ENCODE measurements at places on chromosomes 1 and 21.

- peak; percentile 96 for DNase-seq
Observed at GRCh38 chr1:15678578-15678977, 5.5 kb upstream of the PLEKHM2 start.

DNA sequence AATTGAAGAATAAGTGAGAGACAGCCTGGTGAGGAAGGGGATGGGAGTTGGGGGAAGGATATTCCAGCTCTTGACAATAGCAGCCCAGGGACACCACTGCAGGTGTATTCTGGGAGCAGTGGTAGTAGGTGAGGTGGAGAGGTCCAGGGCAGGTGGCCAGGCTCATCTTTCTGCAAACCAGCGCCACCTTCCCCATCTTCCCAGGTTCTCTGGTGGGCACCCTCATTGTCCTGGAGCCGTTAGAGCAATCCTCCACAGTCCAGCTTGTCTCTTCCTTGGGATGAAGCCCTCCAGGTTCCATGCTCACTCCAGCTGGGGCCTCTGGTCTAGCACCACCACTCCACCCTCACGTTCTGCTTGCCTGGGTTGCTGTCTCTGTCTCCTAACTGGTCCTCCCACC is 97.0 kb downstream of the IER5 start:
- no peak for DNase-seq

DNA sequence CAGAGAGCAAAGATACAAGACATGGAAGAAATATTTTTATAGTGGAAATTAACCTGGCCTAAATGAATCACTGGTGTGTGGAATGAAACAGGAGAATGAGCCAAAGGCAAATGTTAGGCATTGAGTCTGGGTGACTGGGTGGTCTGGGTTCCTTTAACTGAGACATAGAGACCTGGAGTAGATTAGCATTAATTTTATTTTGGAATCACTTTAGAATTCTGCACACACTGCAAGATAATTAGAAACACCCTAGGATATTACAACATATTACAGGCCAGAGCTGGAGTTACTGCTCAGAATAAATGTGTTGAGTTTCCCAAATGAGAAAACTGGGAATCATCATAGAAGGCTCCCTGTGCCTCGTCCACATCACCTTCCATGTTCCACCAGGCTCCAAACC is 85.5 kb downstream of the PLPPR5 start:
- DNase-seq = no peak

DNA sequence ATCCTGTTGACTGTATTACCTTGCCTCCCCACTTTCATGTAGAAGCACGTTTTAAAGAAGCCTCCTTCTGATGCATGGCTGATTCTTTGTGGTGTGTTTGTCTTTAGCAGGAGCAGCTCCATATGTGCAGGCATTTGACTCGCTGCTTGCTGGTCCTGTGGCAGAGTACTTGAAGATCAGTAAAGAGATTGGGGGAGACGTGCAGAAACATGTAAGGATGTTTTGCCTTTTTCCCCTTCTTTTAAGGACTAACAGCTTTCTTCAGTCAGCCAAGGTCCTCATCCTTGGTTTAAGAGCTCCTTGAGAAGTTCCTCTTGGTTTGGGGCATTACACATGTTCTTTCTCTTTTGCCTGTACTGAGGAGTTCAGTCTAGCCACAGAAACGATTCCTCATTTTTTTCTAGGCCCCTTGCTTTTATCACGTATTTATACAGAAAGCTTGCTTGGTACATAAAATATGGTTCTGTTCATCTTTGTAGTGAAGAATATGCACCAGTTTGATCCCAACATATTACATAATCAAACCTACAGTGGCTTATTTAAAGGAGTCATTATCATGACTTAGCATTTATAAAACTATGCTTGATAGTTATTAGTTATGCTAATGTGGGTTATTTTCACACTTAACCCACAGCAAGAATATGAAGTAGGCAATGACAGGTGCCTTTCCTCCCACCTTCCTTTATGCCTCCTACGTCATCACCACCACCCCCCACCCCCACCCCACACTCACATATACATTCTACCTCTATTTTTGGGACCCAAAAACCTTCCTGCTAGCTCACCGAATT is 19.6 kb downstream of the CAP1 start:
- no peak for DNase-seq

DNA sequence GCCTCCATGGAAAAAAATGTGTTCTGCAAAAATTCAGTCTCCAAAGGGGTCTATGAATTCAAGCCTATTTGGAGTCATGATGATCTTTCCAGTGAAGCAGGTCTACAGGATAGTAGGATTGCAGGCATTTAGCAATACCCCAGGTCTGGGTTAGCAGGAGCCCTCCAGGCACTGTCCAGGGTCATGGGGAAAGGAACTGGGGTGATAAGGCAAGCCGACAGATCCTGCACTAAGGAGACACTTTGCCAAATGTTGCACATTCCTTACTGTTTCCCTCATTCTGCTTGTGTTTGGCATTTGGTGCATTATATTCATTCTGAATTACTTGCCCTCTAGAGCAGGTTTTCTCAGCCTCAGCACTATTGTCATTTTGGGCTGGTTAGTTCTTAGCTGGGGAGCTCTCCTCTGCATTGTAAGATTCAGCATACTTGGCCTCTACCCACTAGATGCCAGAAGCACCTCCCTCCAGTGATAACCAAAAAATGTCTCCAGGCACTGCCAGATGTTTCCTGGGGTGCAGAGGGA is 333.3 kb upstream of the PLXNA2 start:
- no peak for DNase-seq

DNA sequence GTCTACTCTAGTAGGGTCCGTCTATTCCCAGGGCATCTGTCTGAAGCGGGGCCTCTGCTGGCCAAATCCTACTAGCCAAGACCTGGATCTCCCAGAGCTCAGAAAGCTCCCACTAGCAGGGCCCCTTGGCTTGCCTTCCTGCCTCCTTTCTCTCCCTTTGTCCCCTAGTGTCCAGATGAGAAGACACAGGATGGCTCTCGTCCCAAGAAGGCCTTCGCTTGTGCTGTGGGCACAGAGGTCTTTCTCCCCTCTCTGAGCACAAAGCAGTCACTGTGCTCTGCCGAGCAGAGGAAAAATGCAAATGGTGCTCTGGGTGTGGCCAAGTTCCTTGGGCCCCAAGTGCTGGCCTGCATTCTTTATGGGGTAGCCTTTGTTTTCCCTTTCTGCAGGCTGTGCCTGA is 13.0 kb upstream of the GPR137B start:
- no peak for DNase-seq

DNA sequence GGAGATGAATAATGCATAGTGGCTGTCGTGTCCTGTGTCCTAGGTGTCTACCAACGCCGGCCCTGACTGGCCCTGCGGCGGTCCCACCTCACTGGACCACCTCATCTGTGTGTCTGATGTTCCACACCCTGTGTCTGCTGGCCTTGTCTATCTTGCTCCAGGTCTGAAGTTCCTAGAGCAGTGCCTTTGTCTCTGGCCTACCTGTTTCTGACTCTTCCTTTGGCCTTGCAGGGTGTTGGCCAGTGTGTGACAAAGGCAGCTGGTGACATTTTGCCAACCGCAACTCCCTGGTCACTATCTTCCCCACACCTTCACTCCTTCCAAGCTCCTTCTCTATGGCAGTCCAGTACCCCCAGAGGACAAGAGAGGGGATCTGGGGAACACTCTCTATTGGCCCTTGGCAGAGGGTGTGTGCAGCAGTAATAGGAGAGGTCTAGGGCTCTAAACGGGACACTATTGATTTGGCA is 1.4 kb upstream of the AHDC1 start:
- no peak for DNase-seq

GRCh38 chr1:72184099-72184701 is 98.1 kb downstream of the NEGR1 start:
- no peak for DNase-seq

- no peak for DNase-seq
Observed at GRCh38 chr1:71809085-71809484, 473.3 kb downstream of the NEGR1 start.

- peak; percentile 10 for DNase-seq
Observed at GRCh38 chr1:209937996-209938959, at the start of gene SYT14. TSS of gene SYT14 (plus strand) at chr1:209938217. CDS start at chr1:209938265, 48 bp downstream.

DNA sequence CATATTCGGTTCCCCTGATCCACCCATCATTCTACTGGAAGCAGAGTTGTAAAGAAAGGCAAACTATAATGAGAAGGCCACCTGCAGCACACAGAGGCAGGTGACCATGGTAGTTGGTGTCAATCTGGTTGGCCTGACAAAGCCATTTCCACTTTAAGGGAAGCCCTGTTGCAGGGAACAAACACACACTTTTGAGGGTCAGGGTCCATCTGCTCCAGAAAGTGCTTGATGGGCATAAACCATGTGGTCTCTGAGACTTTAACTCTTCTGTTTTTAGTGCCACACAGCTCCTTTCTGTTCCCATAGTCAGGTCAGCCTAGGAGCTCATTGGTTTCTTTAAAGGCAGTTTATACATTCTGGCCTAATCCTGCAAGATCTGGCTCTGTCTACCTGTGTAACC is 17.5 kb upstream of the BOLA1 start:
- DNase-seq = no peak

DNA sequence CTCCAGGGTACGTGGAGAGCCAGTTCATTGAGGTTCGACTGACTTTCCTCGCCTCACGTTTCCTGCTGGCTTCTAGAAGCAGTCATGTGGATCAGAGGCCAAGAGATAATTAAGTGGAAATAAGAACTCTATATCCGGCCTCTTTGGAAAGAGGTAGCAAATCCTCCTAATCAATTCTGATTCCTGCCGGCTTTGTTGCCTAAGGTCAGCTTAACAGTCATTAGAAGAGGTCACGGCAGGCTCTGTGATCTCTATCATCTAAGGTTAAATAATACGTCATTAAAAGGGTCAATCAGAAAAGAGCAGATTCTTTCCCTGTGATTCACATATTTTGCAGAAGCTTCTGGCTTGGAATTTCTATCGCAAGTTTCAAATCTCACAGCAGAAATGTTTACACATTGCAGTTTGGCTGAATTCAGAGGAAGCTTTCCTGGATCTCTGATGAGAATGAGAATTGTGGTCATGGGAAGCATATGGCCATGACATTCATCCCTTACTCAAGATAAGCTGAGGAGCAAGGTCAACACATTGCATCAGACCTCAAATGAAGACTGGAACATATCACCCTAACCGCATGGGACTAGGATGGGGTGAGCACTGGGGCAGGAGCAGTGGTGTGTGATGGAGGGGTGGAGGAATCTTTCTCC is 189.4 kb downstream of the PBX1 start:
- no peak for DNase-seq

- DNase-seq = no peak
Observed at GRCh38 chr1:206578978-206579374, 33.3 kb downstream of the EIF2D start.

GRCh38 chr1:190183588-190183987 is 294.1 kb downstream of the BRINP3 start:
- no peak for DNase-seq

DNA sequence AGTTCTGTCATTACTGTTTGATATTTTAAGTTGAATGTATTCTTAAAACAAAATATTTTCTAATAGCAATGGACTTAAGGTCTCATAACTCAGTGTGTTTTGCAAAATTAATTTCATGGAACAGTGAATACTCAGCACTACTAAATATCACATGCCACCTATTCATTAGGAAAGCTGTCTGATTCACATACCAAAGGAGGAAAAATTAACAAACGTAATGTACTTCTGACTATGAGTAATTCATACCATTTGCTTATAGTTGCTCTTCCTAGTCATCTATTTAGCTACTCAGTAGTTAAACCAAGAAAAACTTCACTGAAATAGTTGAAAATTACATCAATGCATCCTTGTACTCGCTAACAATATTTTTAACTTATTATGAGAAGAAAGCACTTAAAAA is 35.2 kb downstream of the TP53BP2 start:
- DNase-seq = peak; percentile 75

DNA sequence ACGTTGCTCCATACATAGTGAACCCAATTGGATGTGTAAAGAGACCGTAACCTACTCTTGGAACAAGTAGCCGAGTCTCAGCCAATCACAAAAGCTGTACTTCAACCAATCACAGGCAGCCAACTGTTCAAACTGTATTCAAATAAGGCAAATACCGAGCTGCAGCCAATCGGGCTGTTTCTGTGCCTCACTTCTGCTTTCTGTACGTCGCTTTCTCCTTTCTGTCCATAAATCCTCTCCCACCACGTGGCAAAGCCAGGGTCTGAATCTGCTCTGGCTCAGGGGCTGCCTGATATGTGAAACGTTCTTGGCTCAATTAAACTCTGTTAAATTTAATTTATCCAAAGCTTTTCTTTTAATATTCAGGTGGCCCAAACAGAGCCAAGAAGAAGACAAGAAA is 210.3 kb downstream of the URB2 start:
- no peak for DNase-seq

DNA sequence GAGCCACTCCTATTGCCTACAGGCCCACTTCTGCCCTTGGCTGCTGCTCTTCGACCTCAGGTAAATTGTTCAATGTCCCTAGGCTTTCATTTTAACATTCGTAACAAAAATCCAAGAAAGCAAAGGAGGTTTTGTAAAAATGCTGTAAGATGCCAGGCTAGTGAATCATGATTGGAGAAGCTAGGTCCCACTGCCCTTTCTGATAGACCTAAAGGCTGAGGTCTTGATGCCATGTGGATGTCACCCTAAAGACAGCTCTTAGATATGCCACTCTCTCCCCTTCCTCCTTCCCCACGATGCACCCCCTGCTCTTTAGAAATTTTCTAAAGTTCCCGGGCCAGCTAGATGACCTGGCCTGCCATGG is 9.9 kb upstream of the TMEM39B start:
- no peak for DNase-seq

- no peak for DNase-seq
Observed at GRCh38 chr1:175599212-175599705, 144.1 kb downstream of the TNR start.

DNA sequence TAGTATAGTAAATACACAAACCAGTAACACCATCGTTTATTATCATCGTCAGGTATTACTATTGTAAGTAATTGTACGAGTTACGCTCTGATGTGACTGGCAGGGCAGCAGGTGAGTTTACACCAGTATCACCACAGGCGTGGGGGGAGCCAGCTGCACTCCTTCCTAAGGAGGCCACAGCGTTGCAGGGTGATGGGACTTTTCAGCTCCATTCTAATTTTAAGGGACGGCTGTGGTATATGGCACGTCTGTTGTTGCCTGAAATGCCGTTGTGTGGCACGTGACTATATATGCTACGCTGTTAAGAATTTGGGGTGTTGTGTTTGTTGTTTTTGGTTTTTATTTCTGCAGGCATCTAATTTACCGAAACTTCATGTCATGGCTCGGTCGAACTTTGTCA is 164.8 kb upstream of the COL6A1 start:
- DNase-seq = no peak

- DNase-seq = peak; percentile 39
Observed at GRCh38 chr1:169486281-169487051, 722 bp upstream of the SLC19A2 start.

- DNase-seq = no peak
Observed at GRCh38 chr1:155514582-155515187, 47.9 kb downstream of the ASH1L start.
